ENCODE measurements at places on chromosomes 2 and 18. TPM values are rescaled to one million over a fixed set of nuclear protein-coding genes. Genes with fewer than 3 reads are reported as not detected.

Gene CCDC85A
- not detected for total RNA-seq

- no peak overlapping the region for H3K4me3 ChIP-seq
- H3K27ac ChIP-seq: no peak overlapping the region
- H3K4me1 ChIP-seq: no peaks in the 10 kb centered on the region
- H3K27me3 ChIP-seq: no peaks in the 10 kb centered on the region
- DNase-seq: no peak
- no peaks in the 10 kb centered on the region for H3K36me3 ChIP-seq
Observed at GRCh38 chr18:39480494-39481195, 1915.0 kb upstream of the CELF4 start.

Gene ERFE
- total RNA-seq: 1.6 TPM

Gene PTPRN
- total RNA-seq: not detected

- DNase-seq: no peak
- H3K27me3 ChIP-seq: peaks cover 15% of the 10 kb centered on the region
- H3K27ac ChIP-seq: no peak overlapping the region
- no peak overlapping the region for H3K4me3 ChIP-seq
Observed at GRCh38 chr2:14633061-14633460, 544 bp downstream of the LRATD1 start.

- peaks cover 12% of the 10 kb centered on the region for H3K4me1 ChIP-seq
- H3K27ac ChIP-seq: no peak overlapping the region
- no peak for DNase-seq
- no peak overlapping the region for H3K4me3 ChIP-seq
- no peaks in the 10 kb centered on the region for H3K36me3 ChIP-seq
- H3K27me3 ChIP-seq: no peaks in the 10 kb centered on the region
Observed at GRCh38 chr2:108418416-108418815, 30.6 kb upstream of the GCC2 start.

DNA sequence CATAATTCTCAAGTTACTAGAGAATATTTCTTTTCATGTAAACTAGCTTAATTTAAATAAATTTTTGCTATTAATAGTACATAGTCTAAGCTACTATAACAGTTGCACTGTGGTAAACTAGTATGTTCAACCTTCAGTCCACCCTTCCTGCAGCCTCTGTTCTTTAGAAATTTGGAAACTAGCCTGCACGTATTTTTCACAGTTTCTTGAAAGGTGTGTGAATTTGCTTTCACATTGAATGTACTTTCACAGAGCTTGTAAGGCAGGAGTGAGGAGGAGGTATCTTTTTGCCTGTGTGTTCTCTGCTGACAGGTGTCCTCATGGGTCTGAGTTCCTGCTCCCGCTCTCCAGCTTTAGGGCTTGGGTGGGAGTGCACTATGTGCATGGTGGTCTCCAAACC, 117.5 kb downstream of the ATP9B start:
- H3K4me1 ChIP-seq: no peaks in the 10 kb centered on the region
- no peaks in the 10 kb centered on the region for H3K36me3 ChIP-seq
- H3K27me3 ChIP-seq: no peaks in the 10 kb centered on the region
- no peak overlapping the region for H3K4me3 ChIP-seq

DNA sequence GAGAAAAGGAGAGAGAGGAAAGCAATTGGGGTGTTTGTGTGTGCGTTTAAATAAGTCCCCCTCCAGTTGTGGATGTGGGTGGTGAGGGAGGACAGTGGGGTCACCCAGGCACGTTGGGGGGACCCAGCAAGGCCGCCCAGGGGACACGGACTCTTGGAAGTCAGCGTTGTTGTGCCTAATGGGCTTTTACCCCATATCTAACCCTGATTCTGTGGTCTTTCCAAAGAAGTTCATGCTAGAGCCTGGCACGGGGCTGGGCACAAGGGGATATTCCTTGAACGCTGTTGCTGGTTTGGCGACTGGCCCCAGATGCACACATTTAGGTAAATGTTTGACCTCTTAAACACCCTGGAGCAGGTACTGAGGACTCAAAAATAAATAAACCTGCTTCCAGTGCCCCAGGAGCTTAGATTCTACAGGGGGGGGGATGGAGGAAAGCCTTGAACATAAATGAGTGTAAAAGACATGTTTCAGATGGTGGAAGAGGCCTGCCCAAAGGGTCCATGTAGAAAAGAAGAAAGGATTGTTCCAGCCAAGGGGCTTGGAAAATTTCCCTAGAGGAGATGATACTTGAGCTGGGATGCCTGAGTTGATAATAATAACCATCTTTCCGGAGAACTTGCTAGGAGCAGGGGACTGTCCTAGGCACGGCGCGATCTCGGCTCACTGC, 97.7 kb upstream of the SIX3 start:
- no peaks in the 10 kb centered on the region for H3K27me3 ChIP-seq
- 0 out of 2 replicates have a peak, but pooled peaks cover 6% of the 10 kb centered on the region for H3K4me1 ChIP-seq
- DNase-seq: no peak
- H3K27ac ChIP-seq: peak overlapping the region; percentile 14

DNA sequence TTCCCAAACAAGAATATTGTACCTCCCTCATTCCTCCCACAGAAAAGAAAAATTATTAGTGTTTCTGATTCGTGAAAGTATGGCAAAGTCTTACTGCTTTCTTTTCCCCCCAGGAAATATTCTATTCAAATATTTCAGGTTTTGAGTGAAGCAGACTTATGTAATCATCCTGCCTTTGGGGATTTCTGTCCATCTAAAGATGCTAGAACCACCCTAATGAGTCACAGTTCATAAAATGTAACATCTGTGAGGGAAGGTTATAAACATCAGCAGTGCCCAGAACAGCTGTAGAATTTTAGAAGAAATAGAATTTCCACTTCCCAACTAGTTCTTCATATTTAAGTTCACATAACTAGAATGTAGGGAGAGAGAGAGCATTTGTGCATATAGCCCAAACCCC, 39.0 kb downstream of the EEF1B2 start:
- no peak for DNase-seq
- no peaks in the 10 kb centered on the region for H3K4me1 ChIP-seq
- H3K27ac ChIP-seq: no peak overlapping the region
- no peaks in the 10 kb centered on the region for H3K36me3 ChIP-seq
- H3K4me3 ChIP-seq: no peak overlapping the region

GRCh38 chr2:64643838-64644457, 9.8 kb downstream of the SERTAD2 start:
- H3K36me3 ChIP-seq: 0 out of 2 replicates have a peak, but pooled peaks cover 1% of the 10 kb centered on the region
- H3K4me3 ChIP-seq: no peak overlapping the region
- H3K4me1 ChIP-seq: peaks cover 68% of the 10 kb centered on the region
- no peaks in the 10 kb centered on the region for H3K27me3 ChIP-seq

Gene NPC1
- 32.8 TPM for total RNA-seq

Gene SOX11
- total RNA-seq: not detected

Gene RAB17
- total RNA-seq: 61.5 TPM

GRCh38 chr2:186611526-186611925, 21.7 kb downstream of the ITGAV start:
- H3K4me3 ChIP-seq: no peak overlapping the region
- H3K36me3 ChIP-seq: no peaks in the 10 kb centered on the region
- no peaks in the 10 kb centered on the region for H3K27me3 ChIP-seq
- no peak overlapping the region for H3K27ac ChIP-seq

Gene GPR39
- 26.8 TPM for total RNA-seq

DNA sequence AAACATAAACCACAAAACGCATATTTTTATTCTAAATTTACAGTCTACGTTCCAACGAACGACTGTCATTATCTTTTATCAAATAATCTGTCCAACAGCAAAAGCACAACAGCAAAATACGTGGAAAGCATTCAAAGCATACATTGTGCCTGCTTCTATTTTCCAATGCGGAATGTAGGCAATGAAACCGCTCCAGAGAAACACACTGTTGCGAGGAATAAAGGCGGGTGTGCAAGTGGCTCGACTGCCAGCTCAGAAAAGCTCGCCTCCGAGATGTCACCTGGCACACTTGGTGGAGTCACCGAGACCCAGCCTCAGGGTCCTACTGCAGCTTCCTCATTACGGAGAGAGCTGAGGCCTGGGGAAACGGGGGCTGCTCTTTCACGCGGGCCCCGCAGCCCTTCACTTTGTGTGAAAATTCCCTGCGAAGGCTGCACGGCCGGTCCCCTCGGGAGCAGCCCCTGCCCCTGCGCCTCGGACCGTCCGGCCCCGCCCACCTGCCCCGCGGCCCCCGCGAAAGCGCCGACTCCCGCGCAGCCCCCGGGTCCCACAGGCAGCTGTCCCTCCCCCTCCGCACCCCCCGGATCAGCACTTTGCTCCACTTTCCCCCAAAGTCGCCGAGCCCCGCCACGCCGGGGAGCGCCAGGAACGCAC, 752 bp downstream of the MGAT4A start:
- H3K4me3 ChIP-seq: peak overlapping the region; percentile 82
- no peaks in the 10 kb centered on the region for H3K27me3 ChIP-seq
- DNase-seq: peak; percentile 64
- H3K4me1 ChIP-seq: peaks cover 51% of the 10 kb centered on the region
- H3K27ac ChIP-seq: peak overlapping the region; percentile 22

Gene TLX2
- total RNA-seq: 0.72 TPM

Gene APCDD1
- 1.5 TPM for total RNA-seq

DNA sequence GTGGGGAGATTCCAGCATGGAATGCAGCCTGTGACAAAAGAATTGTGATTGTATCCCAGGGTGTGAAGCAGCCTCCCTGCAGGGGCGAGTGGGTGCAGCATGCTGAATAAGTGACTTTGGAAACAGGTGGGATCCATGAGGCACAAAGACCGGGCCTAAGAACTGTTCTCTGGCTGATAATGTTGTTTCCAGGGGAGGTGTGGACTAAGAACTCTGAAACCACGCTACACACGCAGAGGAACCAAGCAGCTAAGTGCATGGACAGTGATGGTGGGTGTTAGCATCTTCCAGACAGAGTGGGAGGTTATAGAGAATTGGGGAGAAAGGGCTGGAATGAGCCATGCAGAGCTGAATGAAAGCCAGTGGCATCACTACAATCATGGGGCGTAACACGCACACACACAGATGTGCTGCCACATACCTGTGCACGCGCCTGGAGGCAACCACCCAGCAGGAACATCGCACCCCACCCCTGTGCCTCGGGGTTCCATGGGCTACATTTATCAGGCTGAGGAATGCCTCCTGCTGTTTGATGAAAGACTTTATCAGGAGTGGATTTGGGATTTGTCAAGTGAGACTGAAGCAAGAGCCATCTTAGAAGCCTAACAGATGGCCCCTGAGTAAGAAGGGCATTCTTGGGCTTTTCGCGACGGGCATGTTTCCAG, 424.5 kb upstream of the SALL3 start:
- no peaks in the 10 kb centered on the region for H3K36me3 ChIP-seq
- H3K4me3 ChIP-seq: no peak overlapping the region
- no peaks in the 10 kb centered on the region for H3K4me1 ChIP-seq

Gene CRACDL
- total RNA-seq: 0.77 TPM

DNA sequence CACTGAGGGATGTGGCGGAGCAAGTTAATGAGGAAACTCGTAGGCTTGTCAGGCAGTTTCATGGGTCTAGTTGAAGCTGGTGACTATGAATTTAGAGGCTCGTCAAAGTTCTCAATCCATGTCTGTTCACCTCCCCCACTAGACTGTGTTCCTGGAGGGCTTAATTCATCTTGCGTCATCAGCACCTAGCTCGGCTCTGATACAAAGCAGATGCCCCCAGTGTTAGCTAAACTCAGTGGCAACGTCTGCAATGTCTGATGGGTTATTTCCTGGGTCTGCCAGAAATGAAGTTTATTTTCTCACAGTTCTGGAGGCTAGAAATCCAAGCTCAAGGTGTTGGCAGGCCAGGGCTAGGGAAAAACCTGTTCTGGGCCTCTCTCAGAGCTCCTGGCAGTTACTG, 140.6 kb downstream of the PID1 start:
- H3K36me3 ChIP-seq: no peaks in the 10 kb centered on the region
- no peaks in the 10 kb centered on the region for H3K27me3 ChIP-seq
- no peak for DNase-seq
- H3K4me1 ChIP-seq: no peaks in the 10 kb centered on the region

GRCh38 chr2:205387350-205388055, 294.8 kb upstream of the NRP2 start:
- peaks cover 6% of the 10 kb centered on the region for H3K4me1 ChIP-seq
- H3K27me3 ChIP-seq: no peaks in the 10 kb centered on the region
- H3K27ac ChIP-seq: no peak overlapping the region
- H3K4me3 ChIP-seq: no peak overlapping the region

Gene HNMT
- total RNA-seq: 44.6 TPM

DNA sequence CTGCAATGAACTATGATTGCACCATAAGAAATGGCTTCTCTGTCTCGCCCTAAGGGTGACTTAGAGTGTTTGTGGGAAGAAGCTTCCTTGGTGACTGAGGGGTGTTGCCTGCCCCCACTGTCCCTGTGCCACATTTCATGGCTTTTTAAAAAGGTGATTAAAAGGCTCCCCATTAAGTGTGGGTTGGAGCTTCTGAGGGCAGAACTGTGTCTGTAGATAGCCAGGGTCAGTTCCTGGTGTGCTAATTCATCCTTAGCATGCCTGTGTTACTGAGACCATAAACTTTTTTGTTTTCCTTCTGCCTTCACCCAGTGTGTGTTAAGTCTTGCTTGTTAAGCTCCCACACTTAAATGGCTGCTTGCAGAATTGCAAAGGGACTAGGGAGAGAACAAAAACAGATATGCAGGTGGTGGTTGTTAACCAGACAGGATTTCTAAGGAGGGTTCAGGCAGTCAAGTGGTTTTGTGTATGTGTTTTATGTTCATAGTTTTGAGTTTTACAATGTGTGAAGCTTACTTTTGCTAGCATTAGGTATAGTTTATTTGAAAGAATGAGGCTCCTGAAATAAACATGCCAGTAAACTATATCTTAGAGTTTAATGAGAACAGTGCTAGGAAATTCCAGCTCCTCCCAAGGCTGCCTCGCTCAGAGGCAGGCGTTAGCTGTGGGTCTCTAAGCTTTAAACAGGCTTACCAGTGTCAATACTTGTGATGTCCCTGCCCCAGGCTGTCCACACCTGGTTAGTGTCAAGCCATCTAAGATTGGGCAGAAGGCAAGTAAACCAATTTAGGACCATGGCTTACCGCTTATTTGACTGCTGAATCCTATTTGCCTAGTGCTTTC, 14.5 kb downstream of the CERS6 start:
- peak overlapping the region; percentile 26 for H3K27ac ChIP-seq
- H3K4me1 ChIP-seq: peaks cover 44% of the 10 kb centered on the region
- H3K36me3 ChIP-seq: no peaks in the 10 kb centered on the region
- H3K27me3 ChIP-seq: no peaks in the 10 kb centered on the region
- no peak overlapping the region for H3K4me3 ChIP-seq
- peak; percentile 28 for DNase-seq

DNA sequence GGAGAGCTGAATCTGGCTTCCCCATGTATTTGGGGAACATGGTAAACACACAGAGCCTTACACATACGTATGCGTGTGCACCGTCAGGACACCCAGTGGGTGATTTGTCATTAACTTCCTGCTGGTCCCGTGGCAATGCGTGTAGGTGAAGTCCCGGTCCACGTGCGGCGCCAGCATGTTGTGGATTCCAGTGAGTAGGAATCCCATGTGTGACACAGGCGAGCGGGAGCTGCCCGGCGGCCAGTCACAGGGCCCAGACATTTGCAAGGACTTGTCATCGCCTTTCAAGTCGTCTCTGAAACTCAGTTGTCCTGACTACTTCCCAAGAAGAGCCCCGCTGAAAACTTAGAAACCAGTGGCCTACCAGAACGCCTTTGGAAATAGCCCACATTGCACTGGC, 102.0 kb downstream of the RNF144A start:
- no peaks in the 10 kb centered on the region for H3K4me1 ChIP-seq
- H3K4me3 ChIP-seq: no peak overlapping the region
- H3K27me3 ChIP-seq: no peaks in the 10 kb centered on the region
- H3K36me3 ChIP-seq: no peaks in the 10 kb centered on the region

- H3K36me3 ChIP-seq: no peaks in the 10 kb centered on the region
- DNase-seq: no peak
Observed at GRCh38 chr2:102313025-102313424, 1.7 kb downstream of the IL1RL1 start.
